Natural killer cell treated with Interleukin-12 subunit alpha and Interleukin-12 subunit beta and Interleukin-15 and Interleukin-18, amount 100 ng/mL, for 72 hours (primary cell): ENCODE measurements at places on chromosomes 2 and 18.

DNA sequence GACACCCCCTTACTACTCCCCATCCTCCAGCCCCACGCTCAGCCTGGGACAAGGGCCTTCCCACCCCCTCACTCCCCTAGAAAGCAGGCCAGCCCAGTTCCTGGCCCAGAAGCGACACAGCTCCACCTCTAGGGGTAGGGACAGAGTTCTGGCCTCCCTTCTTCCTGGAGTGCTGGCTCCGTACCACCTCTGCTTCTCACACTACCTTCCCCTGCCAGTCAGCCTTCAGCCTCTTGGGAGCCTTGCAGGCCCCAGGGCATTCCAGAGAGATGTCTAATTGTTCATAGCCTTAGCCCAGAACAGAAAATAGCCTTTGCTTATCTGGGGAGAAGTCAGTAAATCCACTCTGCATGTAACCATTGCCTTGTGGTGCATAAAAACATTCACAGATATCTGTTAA, 13.1 kb upstream of the CATIP start:
- no peak overlapping the region for H3K27ac ChIP-seq
- H3K36me3 ChIP-seq, result no peaks in the 10 kb centered on the region
- no peak overlapping the region for H3K4me3 ChIP-seq
- H3K4me1 ChIP-seq, result no peaks in the 10 kb centered on the region

DNA sequence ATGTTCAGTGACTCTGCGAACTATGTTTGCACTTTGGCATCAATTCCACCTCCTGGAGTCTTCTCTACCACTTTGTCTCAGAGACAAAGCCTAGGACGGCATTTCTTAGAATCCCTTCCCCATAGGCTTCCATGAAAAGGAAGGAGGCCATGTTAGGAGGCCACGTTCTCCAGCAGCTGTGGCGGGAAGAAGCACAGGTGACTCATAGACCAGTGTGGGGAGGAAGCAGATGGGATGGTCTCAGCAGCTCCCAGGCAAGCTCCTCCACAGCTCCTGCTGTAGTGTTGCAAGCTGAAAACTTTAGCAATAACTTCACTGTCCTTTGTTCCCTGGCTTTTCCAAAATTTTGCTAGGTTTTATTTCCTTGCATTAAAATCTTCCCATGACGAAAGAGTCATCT, 781.3 kb upstream of the ID2 start:
- no peaks in the 10 kb centered on the region for H3K36me3 ChIP-seq
- H3K27me3 ChIP-seq, result peaks cover 33% of the 10 kb centered on the region
- peak overlapping the region; percentile 46 for H3K27ac ChIP-seq

- no peaks in the 10 kb centered on the region for H3K27me3 ChIP-seq
- DNase-seq, result no peak
- H3K36me3 ChIP-seq, result no peaks in the 10 kb centered on the region
- H3K4me1 ChIP-seq, result no peaks in the 10 kb centered on the region
- no peak overlapping the region for H3K27ac ChIP-seq
- no peak overlapping the region for H3K4me3 ChIP-seq
Observed at GRCh38 chr2:133317178-133317577, 251.1 kb downstream of the NCKAP5 start.

DNA sequence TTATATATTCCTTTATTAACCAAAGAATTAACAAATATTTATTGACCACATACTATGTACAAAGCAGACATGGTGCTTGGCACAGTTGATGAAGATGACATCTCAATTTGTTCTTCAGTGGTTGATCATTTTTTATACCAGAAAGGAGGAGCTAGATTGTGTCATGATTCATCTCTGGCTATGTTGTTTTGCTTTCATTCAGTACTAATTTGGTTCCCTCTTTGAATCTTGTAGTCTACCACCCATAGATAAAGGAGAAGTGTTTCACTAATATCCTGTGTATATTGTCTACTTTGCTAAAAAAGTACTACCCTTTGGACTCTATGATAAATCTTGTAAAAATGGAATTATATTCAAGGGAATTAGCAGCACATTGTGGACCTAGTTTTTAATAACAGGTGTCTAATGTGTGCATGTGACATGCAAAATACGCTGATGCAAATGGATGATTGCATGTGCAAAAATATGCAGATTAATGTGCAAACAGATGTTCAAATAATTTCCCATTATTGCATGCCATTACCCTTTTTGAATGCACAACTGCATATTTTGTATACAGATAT, 313.2 kb upstream of the ZEB2 start:
- H3K27me3 ChIP-seq, result peaks cover 5% of the 10 kb centered on the region
- DNase-seq, result no peak
- no peak overlapping the region for H3K27ac ChIP-seq
- H3K4me3 ChIP-seq, result no peak overlapping the region
- H3K36me3 ChIP-seq, result no peaks in the 10 kb centered on the region
- H3K4me1 ChIP-seq, result no peaks in the 10 kb centered on the region

- no peak for DNase-seq
- H3K27ac ChIP-seq, result no peak overlapping the region
- no peaks in the 10 kb centered on the region for H3K4me1 ChIP-seq
- H3K36me3 ChIP-seq, result no peaks in the 10 kb centered on the region
Observed at GRCh38 chr2:192735447-192735846, 540.7 kb upstream of the TMEFF2 start.
